ENCODE measurements at places on chromosomes 16 and 17.

DNA sequence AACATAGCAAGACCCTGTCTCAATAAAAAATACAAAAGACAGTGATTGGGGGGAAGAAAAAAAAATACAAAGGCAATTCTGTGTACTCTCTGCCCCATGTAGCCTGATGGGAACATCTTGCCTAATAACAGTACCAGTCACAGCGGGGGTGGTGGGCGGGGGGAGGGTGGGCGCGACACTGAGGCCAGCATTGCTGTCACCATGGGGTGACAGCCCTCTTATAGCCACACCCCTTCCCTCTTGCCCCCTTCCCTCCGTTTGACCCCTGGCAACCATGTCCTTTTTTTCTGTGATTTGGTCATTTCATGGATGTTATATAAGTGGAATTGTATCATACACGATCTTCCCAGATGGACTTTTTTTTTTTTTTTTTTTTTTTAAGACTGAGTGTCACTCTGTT is 80.9 kb downstream of the DNAH17 start:
- DNase-seq: no peak

- DNase-seq: no peak
Measured at GRCh38 chr17:12643822-12644221, 21.9 kb upstream of the MYOCD start.

DNA sequence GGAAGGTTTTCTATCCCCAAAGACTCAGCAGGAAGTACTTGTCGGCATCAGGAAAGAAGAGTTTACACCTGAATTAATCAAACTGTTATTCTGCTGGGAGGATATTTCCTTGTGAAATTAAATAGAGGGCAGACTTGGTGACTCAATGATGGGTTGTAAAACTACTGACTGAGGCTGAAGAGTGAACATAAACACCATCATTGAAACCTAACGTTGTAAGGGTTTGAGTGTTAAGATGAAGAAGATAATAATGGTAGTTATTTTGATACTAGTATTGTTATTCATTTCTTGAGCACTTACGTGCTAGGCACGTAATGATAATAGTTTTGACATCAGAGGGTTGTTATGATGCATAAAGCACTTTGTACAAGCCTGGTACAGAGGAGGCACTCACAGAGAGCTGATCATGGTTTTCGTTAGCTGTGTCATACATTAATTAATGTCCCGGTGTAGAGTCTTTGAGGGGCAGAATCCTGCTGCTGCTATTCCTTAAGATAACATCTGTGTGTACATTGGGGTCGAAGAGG is 64.2 kb upstream of the CACNG3 start:
- no peak for DNase-seq

DNA sequence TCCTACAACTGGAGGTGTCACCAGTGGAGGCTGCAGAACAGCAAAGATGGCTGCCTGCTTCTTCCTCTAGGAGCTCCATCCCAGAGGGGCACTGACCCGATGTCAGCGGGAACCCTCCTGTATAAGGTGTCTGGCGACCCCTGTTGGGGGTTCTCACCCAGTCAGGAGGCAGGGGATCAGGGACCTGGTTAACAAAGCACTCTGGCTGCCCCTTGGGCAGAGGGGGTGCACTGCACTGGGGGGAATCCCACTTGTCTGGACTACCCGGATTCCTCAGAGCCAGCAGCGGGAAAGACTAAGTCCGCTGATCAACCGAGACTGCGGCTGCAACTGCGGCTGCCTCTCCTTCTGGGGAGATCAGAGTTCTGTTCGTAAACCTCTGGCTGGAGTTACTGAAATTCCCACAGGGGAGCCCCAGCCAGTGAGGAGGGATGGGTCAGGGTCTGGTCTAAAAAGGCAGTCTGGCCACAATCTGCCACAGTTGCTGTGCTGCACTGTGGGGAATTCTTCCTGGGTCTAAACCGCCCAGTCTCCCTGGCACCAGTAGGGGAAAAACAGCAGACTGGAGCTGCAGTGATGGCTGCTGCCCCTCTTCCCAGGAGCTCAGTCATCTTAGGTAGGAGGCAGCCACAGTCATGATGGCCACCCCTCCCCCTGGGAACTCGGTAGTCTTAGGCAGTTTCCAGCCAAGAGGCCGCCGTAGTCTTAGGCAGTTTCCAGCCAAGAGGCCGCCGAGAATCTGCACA is 213.4 kb downstream of the CYB561 start:
- DNase-seq: no peak

DNA sequence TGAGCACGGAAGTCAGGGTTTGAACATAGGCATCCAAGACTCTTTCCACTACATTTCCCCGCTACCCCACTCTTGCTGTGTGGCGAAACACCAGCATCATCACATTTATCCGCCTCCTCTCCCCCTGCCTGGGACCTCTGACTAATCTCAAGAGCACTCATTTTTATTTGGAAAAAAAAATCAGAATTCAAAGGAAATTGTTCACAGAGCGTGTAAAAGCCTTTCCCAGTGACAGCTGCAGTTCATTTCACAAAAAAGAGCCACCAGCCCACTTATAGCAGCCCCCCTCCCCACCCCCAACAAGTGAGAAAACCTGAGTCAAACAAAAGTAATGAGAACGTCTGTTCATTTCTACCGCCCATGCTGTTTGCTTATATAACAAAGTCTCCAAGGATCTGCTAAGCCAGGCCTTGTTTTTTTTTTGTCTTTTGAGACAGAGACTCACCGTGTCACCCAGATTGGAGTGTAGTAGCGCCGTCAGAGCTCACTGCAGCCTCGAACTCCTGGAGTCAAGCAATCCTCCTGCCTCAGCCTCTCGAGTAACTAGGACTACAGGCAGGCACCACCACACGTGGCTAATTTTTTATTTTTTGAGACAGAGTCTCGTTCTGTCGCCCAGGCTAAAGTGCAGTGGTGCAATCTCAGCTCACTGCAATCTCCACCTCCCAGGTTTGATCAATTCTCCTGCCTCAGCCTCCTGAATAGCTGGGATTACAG is 48.3 kb upstream of the HAPSTR1 start:
- no peak for DNase-seq

- no peak for DNase-seq
Measured at GRCh38 chr17:351449-351738, 1.2 kb downstream of the RPH3AL start.

- no peak for DNase-seq
Measured at GRCh38 chr17:28086519-28086918, 44.0 kb downstream of the NLK start.

DNA sequence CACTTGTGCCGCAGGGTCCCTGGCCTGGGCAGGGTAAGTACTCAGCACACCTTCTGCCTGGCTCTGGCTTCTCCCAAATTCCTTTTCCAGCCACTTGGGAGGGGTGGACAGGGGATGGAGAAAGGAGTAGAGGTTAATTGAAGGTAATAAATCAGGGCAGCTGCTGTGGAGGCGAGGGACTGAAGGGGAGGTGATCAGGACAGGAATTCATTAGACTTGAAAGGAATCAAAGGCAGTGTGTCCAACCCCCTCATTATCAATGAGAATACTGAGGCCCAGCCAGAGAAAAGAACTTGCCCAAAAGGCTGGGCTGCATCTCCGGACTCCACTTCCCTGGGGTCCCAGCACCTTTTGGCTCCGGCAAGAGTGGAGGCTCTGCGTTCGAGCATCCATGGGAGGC is 2.4 kb downstream of the SOST start:
- DNase-seq: no peak

DNA sequence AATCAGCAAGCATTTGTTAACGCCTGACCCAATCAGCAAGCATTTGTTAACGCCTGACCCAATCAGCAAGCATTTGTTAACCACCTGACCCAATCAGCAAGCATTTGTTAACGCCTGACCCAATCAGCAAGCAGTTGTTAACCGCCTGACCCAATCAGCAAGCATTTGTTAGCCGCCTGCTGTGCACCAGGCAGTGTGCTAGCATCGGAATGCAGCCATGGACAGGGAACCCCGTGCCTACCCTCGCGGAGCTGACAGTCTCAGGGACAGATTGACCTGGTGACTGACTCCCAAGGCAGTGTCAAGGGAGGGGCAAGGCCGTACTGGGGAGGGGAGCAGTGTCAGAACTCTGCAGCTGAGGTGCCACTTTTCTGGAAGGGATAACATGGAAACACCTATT is 66.9 kb downstream of the ABR start:
- DNase-seq: no peak

GRCh38 chr17:48513666-48514455 is 16.9 kb downstream of the HOXB1 start:
- DNase-seq: no peak

DNA sequence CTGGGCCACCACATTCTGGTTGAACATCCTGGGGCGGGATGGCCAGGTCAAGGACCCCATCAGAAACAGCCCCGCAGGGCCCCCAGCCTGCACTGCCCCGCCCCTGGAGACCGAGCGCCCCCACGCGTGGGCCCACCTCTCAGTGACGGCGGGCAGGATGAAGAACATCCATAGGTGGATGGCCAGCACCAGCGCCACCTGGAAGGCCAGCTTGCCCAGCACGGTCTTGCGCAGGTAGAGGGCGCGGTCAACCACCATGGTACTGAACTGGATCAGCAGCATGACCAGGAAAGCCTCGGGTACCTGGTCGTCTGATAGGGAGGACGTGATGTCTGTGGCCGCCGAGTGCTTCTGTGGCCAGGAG is 13.6 kb downstream of the CTU2 start:
- DNase-seq: no peak

DNA sequence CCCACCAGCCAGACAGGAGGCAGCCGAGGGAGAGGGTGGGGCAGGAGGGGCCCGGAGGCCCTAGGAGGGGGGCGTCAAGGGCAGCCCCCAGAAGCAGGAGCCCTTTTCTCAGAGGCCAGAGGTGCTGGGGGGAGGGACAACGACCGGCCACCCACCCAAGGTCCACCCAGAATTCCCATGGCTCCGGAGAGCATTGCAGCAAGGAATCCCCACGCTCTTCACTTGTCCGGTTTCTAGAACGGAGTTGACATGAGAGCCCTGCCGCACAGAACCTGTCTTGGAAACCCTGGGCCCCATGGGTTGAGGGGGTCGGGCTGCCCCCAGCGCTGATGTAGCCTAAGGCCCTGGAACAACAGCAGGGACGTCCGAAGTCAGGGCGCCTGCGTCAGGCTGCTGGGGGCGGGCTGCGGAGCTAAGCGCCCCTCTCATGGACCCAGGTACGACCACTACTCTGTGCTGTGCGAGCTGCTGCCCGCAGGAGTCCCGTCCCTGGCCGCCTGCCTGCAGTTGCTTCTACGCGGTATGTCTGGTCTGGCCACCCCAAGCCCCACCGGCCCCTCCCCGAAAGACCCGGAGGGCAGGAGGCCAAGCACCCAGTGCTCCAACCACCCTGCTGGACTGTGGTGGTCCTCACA is 11.2 kb downstream of the CYBC1 start:
- DNase-seq: no peak

GRCh38 chr16:7182510-7183109 is 150.0 kb upstream of the RBFOX1 start:
- DNase-seq: no peak

- DNase-seq: no peak
Measured at GRCh38 chr16:67552476-67552875, 9.8 kb upstream of the CTCF start.

DNA sequence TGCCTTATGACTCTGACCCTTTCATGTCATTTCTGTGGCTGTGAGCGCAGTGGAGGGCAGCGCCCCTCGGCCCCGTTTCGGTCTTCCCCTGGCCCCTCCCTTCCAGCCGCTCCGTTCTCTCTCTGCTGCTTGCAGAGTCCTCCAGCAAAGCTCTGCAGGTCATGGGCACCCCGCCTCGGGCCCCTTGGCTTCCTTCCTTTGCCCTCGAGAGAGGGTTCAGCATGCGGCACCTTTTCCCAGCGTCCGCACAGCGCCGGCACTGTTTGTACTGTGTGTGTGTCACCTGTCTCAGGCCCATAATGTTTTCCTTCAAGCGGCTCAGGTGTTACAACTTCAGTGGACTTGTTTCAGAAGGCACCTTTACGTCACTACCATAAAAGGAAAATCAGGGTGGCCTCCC is 98.5 kb downstream of the RAP1GAP2 start:
- DNase-seq: no peak

- DNase-seq: no peak
Measured at GRCh38 chr17:55285340-55286301, 20.9 kb downstream of the HLF start.

GRCh38 chr16:55078699-55079410 is 148.2 kb downstream of the IRX5 start:
- no peak for DNase-seq

GRCh38 chr16:85101956-85102630 is 10.2 kb downstream of the CIBAR2 start:
- no peak for DNase-seq

GRCh38 chr16:50146479-50147435 is 6.3 kb upstream of the TENT4B start:
- no peak for DNase-seq

DNA sequence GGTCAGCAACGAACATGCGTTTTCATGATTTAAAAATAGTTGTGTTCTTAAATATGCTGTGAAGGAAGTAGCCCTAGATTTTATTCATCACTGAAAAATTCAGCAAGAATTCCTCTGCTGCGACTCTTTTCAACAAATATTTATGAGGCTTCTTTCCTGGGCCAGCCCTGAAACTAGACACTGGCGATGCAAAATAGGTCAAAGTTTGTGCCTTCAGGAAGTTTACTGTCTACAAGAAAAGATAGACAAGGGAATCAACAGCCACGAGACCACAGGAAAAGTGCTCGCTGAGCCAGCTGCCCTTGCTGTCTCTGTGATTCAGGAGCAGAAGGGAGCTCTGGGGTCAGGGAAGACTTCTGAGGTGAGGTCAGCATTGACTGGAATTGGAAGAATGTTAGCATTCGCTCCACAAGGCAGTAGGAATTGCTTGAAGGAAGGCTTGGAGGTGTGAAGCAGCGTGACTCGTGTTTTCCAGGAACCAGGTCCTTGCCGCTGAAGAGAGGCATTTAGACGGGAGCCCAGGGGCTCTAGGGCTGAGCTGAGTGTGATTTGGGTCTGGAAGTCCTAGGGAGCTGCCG is 1.9 kb upstream of the RPL26 start:
- no peak for DNase-seq

DNA sequence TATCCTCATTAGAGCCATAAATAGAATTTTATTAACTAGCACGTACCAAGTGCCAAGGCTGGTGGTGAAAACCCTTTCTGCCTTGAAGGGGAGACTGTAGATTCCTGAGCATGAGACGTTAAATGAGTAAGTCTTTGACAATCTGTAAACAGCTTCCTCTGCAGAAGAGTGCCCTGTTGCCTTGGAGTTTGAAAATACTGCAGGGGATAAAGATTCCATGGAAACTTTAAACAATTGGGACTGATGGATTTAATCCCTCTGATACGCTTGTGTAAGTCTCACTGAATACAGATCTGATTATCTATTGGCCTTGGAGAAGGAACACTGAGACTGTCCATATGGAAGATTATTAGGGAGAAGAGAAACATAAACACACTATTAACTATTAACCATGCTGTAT is 1053.4 kb upstream of the RBFOX1 start:
- no peak for DNase-seq

DNA sequence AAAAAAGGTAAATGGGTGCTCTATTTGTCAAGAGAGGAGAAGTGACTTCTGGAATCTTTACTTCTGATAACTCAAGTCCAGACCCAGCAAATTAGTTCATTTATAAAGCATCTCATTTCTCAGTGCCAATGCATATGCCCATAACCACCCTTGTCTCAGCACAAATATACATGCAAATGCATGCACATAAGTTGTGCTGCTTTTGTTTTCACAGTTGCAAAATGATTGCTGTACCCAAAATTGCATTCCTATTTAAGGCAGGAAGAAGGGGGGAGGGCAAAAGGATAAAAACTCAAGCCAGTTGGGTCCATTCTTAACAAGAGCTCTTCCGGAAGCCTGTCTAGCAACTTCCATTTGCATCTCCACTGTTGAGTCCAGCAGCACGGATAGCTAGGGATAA is 61.3 kb upstream of the FAM20A start:
- no peak for DNase-seq

Data from CD4-positive, alpha-beta T cell treated with Interleukin-10 for 1 hour (primary cell).